ENCODE measurements at places on chromosomes 2 and 18.
A peak's percentile ranks its signal among the peaks of the same experiment; 100 is the strongest.

- no peak for DNase-seq
These were observed 37.3 kb downstream of the DIPK1C start for GRCh38 chr18:74419761-74420160.

- no peak for DNase-seq
These were observed 2.5 kb downstream of the CABLES1 start for GRCh38 chr18:23137788-23138216.

DNA sequence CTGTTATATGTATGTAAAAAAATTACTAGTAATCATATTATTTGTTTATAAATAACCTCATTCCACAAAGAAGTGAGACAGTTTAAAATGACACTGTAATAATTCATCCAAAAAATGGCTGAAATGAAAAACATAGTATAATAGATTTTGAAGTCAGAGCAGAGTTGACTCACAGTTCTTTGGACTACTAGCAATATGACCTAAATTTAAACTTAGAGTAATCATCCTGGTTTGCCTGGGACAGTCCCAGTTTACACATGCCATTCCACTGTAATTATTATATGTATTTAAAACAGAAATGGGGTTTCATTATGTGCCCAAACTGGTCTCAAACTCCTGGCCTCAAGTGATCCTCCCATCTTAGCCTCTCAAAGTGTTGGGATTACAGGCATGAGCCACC, 48.3 kb downstream of the CCDC88A start:
- no peak for DNase-seq

DNA sequence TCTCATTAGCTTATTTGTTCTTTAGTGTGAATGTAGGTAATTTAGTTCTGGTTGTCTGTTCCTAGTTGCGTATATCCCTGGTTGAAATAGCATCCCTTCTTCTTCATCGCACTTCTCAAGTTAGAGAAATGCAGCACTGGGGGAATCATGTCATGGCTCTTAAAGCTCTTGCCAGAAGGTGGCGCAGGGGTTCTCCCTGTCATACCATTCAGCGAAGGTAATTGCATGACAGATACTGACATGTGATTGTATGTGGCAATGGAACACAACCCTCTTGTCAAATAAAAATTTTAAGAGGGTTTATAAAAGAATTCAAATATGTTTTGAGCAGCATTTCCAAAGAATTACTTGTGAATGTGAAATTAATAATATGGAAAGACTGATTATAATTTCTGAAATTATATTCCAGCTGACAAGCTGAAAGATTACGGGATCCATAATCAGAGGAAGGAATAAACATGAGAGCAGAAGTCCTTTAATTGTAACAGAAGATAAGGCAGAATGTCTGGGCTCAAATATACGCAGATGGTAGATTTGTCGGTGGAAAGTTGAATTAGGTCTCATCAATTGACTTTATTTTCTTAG, 411.7 kb downstream of the DSEL start:
- peak; percentile 5 for DNase-seq

Data from stimulated activated CD4-positive, alpha-beta T cell treated with anti-CD3 and anti-CD28 coated beads, TNF-alpha, amount 100 ng/mL, for 48 hours (primary cell).